Fibroblast of skin of abdomen (primary cell): ENCODE measurements at places on chromosomes 4 and X.

GRCh38 chr4:173766171-173766600 lies 236.2 kb upstream of the HAND2 start:
- DNase-seq = no peak

- no peak for DNase-seq
Observed at GRCh38 chrX:17372052-17372451, 2.9 kb upstream of the NHS start.

GRCh38 chrX:139776599-139776998 lies 68.6 kb upstream of the MCF2 start:
- no peak for DNase-seq

- DNase-seq = peak; percentile 10
Observed at GRCh38 chr4:1116838-1117237, 3.5 kb upstream of the RNF212 start.

DNA sequence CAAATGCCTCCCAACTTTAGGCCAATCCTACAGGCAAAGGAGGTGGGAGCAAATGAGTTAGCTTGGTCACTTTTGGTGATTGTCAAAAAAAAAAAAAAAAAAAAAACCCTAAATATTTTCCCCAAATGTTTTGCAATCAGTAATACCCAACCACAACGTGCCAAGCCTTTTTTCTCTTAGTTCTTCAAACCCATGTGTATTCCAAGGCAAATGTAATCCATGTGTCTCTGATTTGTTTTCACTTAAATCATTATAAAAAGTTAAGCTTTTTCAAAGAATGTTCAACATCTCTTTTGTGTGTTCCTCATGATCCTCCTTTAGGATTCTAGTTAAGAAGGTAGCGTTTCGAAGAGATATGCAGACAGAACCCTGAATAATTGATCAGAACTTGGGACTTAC lies 328.4 kb downstream of the PAPSS1 start:
- DNase-seq = peak; percentile 45

DNA sequence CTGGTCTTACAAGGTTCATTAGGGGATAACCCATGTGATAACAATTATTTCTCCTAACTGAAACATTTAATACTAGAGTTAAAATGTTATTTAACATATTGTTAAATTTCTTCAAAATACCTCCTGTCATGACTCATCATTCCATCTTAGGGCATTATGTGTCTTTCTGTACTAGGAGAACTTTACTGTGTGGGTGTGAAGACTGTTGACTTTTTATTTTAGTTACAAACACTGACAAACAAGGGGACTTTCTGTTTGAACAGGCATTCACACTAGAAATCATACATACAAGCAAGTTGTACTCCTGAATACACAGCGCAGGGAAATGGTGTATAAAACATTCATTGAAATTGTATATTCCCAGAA lies 175.9 kb downstream of the FBXW7 start:
- DNase-seq = no peak

GRCh38 chrX:13903405-13903804 lies 86.5 kb upstream of the GPM6B start:
- DNase-seq = no peak

DNA sequence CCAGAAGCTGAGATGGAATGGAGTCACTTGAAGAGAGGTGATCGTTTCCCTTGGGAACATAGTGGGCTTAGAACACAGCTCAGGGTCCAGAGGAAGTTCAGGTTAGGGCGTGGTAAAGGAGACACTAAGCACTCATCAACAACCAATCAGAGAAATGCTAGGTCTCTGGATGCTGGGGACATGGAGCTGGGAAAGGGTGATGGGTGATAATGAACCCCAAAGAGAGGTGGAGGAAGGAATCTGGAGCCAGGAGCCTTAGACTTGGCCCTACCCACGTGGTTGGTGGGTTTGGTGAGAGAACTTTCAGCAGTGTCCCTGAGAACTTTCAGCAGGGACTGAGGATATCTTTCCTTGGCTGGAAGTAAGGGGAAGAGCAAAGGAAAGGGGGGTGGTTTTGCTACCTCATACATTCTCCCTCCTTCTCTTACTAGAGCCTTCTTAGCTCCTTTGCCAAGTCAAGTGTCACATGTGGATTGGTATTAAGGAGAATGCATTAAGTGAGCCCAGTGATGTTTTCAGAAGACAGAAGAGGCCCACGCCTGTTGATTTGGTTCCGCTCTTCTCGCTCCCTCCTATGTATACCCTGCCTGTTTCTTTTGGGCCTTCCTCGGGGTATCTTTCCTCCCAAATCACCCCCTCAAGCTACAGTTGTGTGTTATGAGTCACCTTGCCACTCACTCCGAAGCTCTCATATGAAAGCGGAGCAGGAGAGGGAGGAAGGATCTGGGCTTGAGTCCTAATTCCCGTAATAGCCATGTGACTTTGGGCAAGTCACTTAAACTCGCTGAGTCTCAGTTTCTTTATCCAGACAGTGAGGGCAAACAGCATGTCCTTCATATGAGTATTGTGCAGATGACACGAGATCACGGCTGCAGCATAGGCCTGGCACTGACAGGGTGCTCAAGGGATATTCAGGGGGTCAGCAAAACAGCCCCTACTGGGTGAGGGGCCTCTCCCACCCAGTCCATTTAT lies 63.1 kb downstream of the TSC22D3 start:
- DNase-seq = no peak

GRCh38 chrX:124720532-124720931 lies 374.2 kb downstream of the SH2D1A start:
- DNase-seq = no peak

GRCh38 chr4:3805026-3805425 lies 38.8 kb downstream of the ADRA2C start:
- DNase-seq = no peak

GRCh38 chrX:129025376-129025775 lies 497.9 kb downstream of the SMARCA1 start:
- no peak for DNase-seq

DNA sequence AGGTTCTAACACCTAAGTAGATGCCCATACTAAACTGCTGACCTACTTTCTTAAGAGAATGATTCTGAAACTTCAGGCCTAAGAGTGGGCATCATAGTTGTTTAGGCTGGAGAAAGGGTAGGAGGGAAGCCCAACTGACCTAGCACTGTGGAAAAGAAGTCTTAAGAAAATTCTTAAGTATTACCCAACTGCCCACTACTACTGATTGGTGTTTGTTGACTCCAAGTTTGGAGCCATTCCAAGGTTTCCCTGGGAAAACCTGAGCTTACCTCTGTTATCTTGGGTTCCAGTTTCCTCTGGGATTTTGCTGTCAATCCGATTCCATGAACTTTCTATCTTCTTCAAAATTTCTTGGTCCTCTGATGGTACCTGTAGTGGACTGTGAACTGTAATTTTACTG lies 23.9 kb downstream of the ANKRD17 start:
- no peak for DNase-seq

DNA sequence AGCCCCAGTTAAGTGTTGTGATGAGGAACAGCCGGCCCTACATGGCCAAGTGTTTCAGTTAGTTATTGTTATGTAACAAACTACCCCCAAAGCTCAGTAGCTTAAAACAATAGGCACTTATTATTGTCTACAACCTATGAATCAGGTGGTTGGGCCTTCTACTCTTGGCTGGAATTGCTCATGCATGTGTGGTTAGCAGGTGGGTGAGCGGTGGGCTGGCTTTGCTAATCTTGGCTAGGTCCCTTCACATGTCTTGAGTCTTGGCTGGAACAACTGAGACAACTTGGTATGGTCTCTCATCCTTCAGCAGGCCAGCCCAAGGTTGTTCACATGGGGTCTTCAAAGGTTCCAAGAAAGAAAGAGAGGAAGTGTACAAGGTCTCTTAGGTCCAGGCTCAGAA lies 54.5 kb upstream of the CHRNA9 start:
- DNase-seq = no peak

- no peak for DNase-seq
Observed at GRCh38 chr4:1232661-1233621, 16.0 kb downstream of the CTBP1 start.

DNA sequence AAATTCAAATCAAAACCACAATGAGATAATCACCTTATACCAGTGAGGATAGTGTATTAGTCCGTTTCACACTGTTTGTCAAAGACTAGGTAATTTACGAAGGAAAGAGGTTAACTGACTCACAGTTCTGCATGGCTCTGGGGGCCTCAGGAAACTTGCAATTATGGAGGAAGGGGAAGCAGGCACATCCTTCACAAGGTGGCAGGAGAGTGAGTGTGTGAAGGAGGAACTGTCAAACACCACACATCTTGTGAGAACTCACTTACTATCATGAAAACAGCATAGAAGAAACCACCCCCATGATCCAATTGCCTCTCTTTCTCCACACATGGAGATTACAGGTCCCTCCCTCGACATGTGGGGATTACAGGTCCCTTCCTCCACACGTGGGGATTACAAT lies 54.7 kb upstream of the TRPC5 start:
- DNase-seq = no peak

- DNase-seq = no peak
Observed at GRCh38 chr4:786074-786741, 39.7 kb downstream of the CPLX1 start.

GRCh38 chr4:88185906-88186305 lies 27.5 kb upstream of the ABCG2 start:
- DNase-seq = peak; percentile 35

DNA sequence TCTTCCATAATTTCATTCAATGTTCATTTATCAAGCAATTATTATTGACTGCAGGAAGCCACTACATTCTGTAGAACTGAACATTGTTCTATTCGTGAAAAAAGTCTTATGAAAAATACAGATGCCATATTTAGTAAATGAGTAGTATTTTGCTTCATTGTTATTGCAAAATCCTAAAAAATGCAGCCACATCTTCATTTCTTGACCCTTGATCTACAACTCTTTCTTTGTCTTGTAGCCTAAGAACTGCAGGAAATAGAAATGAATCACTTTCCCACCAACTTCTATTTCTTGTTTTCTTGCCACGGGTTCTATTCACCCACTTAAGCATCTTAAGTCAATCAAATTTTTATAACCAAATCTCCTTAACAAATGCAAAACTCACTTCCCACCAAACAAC lies 63.3 kb downstream of the KCNIP4 start:
- peak; percentile 52 for DNase-seq

DNA sequence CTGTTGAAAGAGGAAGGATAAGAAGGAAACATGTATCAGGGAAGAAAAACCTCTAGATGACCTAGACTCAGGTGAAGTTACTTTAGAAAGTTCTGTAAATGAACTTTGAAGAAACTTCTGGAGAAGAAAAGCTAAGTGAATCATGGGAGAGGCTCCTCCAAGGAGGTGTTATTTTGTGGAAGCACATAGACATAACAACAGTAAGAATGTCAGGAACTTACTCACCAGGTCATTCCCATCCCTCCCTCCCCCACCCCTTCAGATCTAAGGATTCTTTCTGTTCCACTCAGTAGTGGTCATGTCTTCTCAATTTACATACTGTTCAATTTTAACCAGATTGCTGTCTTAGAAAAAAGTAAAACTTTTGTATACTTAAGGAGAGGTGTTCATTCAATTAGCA lies 310.5 kb upstream of the DDX53 start:
- peak; percentile 57 for DNase-seq

- peak; percentile 97 for DNase-seq
Observed at GRCh38 chr4:184649026-184649970, at the start of the genes CASP3 and PRIMPOL. CASP3 (minus strand) TSS chr4:184649447; CDS start chr4:184638453, 10,994 bp downstream. PRIMPOL (plus strand) TSS chr4:184649738; CDS start chr4:184657141, 7,403 bp downstream.

- DNase-seq = peak; percentile 44
Observed at GRCh38 chr4:109040441-109040840, 262.0 kb downstream of the COL25A1 start.

DNA sequence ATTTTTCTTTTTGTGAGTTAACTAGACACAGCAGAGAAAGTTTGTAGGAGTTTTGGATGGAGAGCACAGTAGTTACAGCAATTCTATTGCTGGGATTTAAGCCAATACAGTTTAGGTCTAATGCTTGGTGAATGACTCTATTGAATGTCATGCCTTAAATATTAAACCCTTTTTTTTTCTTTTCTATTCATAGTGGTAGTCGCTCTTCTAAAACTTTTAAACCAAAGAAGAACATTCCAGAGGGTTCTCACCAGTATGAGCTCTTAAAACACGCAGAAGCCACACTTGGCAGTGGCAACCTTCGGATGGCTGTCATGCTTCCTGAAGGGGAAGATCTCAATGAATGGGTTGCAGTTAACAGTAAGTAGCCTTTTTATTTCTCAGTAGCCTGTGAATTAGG lies 34.8 kb upstream of the DCK start:
- peak; percentile 88 for DNase-seq

DNA sequence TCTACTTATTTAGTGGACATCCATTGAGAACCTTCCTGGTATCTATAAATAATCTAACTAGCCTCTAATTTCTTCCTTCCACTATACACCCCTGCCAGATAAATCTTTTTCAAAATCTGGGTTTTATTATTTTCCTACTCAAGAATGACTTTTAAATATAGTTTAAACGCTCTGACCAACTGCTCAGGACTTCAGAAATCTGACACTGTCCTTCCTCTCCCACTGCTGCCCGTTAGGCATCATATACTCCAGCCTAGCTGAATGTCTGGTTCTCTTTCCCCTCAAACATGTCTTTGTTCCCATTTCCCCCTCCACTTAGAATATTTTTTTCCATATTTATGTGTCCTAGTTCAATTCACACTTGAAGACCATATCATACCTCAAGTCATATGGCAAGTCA lies 35.2 kb upstream of the CBLL2 start:
- peak; percentile 31 for DNase-seq

- no peak for DNase-seq
Observed at GRCh38 chrX:12843668-12844279, 23.1 kb upstream of the TLR7 start.

- DNase-seq = no peak
Observed at GRCh38 chr4:85132570-85132969, 166.1 kb upstream of the WDFY3 start.

DNA sequence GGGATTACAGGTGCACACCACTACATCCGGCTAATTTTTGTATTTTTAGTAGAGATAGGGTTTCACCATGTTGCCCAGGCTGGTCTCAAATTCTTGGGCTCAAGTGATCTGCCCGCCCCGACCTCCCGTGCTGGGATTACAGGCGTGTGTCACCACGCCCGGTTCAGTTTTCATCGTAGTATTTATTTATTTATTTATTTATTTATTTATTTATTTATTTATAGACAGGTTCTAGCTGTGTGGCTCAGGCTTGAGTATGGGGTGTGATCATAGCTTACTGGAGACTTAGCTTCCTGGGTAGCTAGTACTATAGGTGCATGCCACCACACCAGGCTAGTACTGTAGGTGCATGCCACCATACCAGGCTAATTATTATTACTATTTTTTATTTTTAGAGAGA lies 64.1 kb upstream of the STOX2 start:
- DNase-seq = no peak

GRCh38 chrX:54413753-54414152 lies 26.5 kb upstream of the TSR2 start:
- peak; percentile 43 for DNase-seq
